ENCODE measurements at places on chromosomes 4 and X.

GRCh38 chrX:81201671-81202455 lies at the start of the genes HMGN5 and SH3BGRL:
Gene HMGN5 (minus strand): TSS chrX:81201913. CDS start chrX:81121549, 80,364 bp downstream.
Gene SH3BGRL (plus strand): TSS chrX:81202102. CDS start chrX:81202201, 99 bp downstream.
- peak; percentile 48 for DNase-seq

DNA sequence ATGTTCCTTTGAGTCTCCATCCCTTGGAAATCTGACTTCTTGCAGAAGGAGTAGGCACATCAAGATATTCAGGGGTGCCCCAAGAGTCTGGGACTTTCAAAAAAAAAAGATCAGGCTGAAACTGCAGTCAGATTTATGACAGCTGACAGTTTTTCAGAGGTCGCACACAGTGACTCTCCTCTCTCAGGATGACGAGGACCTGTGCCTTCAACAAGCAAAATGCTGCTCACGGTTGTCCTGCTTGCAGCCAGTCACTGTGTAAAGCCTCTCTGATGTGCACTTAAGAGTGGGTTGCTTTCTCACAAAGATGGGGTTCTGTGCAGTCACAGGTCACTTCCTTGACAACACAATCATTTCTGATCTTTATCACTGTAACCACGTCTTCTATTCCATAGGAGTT lies 178.2 kb downstream of the PTTG2 start:
- DNase-seq: no peak

GRCh38 chr4:1850276-1850675 lies 5.7 kb downstream of the LETM1 start:
- DNase-seq: no peak

- DNase-seq: no peak
Observed at GRCh38 chr4:118034053-118034785, at the start of gene NDST3. Gene NDST3 (plus strand): TSS chr4:118034486. CDS start chr4:118053911, 19,425 bp downstream.

- no peak for DNase-seq
Observed at GRCh38 chrX:140661643-140662042, 47.9 kb upstream of the LINC00632 start.

DNA sequence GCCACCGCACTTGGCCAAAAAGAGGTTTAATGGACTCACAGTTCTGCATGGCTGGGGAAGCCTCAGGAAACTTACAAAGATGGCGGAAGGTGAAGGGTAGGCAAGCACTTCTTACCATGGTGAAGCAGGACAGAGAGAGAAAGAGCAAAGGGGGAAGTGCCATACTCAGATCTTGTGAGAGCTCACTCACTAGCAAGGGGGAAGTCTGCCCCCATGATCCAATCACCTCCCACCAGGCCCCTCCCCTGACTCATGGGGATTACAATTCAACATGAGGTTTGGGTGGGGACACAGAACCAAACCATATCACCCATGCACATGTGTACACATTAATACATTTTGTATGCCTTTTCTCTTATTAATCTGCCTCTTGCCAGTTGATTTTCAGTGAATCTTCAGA lies 77.2 kb upstream of the HSD17B10 start:
- DNase-seq: no peak

Measured in stimulated activated CD4-positive, alpha-beta T cell treated with anti-CD3 and anti-CD28 coated beads, Interleukin-12 subunit alpha, Interleukin-12 subunit beta, amount 100 ng/mL, for 48 hours (primary cell).